ENCODE measurements at places on chromosomes 6 and 20. TPM values are rescaled to one million over a fixed set of nuclear protein-coding genes. Genes with fewer than 3 reads are reported as not detected.

The MCUR1 gene
- 27.1 TPM for total RNA-seq

The LPA gene
- not detected for total RNA-seq

The PRSS16 gene
- 1.3 TPM for total RNA-seq

DNA sequence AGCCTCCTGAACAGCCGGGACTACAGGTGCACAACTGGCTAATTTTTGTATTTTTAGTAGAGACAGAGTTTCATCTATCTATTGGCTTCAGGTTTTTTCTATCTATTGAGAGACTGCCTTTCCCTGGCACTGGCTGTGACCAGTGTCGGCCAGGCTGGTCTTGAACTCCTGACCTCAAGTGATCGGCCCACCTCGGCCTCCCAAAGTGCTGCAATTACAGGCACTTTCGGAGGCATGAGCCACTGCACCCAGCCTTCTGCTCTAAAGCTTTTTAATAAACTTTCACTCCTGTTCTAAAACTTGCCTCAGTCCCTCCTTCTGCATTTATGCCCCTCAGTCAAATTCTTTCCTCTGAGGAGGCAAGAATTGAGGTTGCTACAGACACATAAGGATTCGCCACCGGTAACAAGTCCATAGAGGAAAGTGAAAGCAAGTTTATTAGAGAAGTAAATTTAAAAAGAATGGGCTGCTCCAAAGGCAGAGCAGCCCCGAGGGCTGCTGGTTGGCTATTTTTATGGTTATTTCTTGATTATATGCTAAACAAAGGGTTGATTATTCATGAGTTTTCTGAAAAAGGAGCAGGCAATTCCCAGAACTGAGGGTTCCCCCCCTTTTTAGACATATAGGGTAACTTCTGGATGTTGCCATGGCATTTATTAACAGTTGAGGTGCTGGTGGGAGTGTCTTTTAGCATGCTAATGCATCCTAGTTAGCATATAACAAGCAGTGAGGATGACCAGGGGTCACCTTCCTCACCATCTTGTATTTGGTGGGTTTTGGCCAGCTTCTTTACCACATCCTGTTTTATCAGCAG is 44.8 kb upstream of the RNGTT start:
- DNase-seq: no peak

The CDKAL1 gene
- 20.4 TPM for total RNA-seq

- DNase-seq: peak; percentile 78
Measured at GRCh38 chr6:90463359-90463758, 123.5 kb downstream of the MAP3K7 start.

The CAP2 gene
- not detected for total RNA-seq

The MMP24OS gene
- total RNA-seq: 26.4 TPM

GRCh38 chr20:5024103-5024502 is 22.8 kb upstream of the SLC23A2 start:
- DNase-seq: no peak

The BMP7 gene
- total RNA-seq: not detected

DNA sequence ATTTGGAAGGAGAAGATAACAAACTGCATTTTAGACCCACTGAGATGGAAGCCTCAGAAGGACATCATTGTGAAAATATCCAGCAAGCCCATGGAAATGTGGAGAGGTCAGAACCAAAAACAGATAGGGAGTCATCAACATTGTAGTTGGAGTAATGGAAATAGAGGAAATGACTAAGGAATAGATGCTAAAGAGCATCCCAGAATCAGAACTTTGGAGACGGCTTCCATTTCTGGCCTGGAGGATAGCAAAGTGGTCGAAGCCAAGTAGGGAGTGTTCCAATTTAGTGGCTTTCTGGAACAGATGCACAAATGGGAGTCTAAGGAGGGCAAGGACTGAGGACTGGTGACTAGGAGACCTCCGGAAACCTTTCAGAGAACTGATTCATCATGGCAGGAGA is 3.6 kb downstream of the BEND6 start:
- no peak for DNase-seq

DNA sequence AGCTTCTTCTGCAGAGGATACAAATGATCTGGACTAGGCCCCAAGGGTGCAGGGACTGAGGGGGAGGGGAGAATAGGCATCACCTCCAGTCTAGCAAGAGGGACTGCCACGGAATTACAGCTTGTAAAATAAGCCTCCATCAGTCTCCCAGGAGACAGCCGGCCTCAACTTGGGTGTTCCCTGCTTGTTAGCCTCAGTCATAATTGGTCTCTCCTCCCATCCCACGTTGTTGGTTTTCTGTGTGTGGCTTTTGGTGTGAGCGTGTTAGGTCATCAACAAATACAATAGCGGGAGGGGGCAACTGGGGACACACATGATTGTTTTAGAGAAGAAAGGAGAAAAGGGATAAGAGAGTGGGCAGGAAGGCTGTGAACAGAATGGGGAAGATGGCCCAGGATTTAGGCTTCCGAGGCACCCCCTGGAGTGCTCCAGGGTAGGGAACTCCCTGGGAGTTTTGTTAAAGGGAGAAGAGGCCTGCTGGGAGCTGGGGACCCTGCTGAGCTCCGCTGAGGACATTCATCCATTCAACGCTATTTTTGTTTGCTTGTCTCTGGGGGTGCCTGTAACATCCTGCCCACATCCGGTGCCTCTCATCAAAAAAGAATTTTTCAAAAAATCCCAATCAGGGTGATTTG is 9.2 kb downstream of the FOXA2 start:
- DNase-seq: no peak

DNA sequence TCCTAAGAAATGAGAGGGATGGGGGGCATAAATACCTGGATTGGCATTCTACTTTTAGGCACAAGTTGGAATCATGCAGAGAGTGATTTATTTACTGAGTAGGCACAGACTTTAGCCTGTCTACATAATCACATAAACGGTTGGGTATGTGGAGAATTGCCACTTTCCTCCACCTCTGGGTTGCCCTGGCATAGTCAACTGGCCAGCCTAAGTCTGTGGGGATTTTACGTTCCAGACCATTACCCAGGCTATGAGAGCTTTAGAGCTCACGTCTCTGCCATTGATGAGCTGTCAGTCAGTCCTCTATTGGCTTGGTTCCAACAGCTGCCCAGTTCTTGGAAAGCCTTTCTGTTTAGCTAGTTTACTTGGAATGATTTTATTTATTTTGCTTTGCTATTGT is 5.0 kb upstream of the BHLHE23 start:
- DNase-seq: no peak

- no peak for DNase-seq
Measured at GRCh38 chr6:30570740-30571074, 535 bp upstream of the ABCF1 start.

- DNase-seq: no peak
Measured at GRCh38 chr6:10156875-10157274, 258.0 kb downstream of the TFAP2A start.

The ESR1 gene
- total RNA-seq: 0.54 TPM

GRCh38 chr6:33421344-33421643 is 1.4 kb downstream of the SYNGAP1 start:
- no peak for DNase-seq

The HTR1E gene
- not detected for total RNA-seq

The CGA gene
- total RNA-seq: not detected
